HCT116 (cell line): ENCODE measurements at places on chromosomes 1 and 21.

DNA sequence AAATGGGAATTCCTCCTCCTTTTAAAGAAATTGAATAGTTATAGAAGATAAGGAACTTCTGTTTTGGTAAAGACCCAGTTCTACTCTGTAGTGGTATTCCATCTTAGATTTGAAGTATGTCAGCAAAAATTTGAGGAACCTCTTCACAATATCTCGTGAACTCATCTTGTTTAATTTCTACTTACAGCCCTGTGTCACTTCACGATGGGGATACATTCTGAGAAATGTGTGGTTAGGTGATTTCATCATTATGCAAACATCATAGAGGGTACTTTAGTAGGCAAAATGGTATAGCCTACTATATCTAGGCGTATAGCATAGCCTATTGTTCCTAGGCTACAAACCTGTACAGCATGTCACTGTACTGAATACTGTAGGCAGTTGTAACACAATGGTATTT lies 36.0 kb downstream of the ALG6 start:
- no peak for DNase-seq

DNA sequence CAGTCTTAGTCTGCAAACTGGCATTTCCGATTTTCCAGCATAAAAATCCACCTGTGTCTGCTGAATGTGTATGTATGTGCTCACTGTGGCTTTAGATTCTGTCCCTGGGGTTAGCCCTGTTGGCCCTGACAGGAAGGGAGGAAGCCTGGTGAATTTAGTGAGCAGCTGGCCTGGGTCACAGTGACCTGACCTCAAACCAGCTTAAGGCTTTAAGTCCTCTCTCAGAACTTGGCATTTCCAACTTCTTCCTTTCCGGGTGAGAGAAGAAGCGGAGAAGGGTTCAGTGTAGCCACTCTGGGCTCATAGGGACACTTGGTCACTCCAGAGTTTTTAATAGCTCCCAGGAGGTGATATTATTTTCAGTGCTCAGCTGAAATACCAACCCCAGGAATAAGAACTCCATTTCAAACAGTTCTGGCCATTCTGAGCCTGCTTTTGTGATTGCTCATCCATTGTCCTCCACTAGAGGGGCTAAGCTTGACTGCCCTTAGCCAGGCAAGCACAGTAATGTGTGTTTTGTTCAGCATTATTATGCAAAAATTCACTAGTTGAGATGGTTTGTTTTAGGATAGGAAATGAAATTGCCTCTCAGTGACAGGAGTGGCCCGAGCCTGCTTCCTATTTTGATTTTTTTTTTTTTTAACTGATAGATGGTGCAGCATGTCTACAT lies 2.5 kb upstream of the OLFML3 start:
- peak; percentile 3 for DNase-seq

- peak; percentile 19 for DNase-seq
These were observed 14.1 kb upstream of the TNR start for GRCh38 chr1:175757381-175758015.

DNA sequence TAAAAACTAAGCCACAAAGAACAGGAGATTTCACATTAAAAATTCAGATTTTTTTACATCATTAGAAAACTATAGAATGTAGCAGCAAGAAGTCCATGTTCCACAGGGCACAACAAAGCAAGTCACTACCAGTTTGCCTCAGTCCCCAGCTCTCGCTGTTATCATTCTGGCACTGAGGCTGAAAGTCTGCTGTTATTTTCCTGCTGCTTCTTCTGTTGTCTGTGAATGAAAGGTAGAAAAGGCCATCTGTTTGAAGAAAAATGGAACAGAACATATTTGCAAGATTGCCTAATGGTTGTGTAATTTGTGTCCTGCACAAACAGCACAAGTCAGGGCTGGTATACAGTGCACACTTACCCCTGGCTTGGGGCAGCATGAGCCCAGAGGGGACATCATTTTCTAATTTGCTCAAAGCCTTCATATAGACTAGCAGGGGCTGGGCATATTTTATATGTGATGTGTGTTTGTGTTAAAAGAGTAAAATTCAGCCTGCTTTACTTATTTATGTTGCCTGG lies 105.6 kb upstream of the COG2 start:
- DNase-seq: no peak

- no peak for DNase-seq
These were observed 908 bp downstream of the DDI2 start for GRCh38 chr1:15618077-15618654.

- no peak for DNase-seq
These were observed 128.3 kb upstream of the C1orf21 start for GRCh38 chr1:184258525-184258924.

DNA sequence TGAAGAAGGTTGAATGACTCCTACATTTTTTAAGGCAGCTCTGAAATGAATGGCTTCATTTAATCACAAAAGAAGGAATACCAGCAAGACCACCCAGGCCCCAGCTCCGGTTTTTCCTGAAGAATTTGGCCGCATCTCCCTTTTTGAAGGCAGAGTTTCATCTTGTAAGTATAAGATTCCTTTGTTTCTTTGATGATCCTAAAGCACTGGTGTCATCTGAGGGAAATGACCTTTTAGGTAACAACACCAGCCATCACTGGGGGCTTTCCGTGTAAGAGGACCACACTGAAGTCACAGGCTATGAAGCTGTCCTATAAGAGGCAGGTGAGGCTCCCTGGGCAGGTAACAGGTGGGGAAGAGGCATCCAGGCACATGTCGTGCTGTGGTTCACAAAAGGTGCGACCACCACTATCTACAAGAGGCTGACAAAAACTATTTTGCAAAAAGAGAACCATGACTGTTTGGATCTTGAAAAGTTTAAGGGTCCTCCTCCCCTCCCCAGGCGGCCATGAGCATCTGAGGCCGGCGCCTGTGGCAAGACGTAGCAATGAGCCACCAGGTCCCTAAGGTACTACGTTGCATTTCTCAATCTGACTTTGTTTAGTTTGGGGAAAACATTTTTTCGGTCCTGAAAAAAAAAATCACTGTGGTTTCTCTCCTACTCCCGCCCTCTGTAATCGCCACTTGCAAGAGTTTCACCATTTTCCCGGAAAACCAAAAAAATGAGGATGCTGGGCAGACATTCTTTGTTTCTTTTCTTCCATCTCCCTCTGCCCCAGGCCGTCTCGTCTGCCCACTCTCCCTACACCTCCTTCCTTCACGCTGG lies 46.3 kb upstream of the IRF2BP2 start:
- no peak for DNase-seq

DNA sequence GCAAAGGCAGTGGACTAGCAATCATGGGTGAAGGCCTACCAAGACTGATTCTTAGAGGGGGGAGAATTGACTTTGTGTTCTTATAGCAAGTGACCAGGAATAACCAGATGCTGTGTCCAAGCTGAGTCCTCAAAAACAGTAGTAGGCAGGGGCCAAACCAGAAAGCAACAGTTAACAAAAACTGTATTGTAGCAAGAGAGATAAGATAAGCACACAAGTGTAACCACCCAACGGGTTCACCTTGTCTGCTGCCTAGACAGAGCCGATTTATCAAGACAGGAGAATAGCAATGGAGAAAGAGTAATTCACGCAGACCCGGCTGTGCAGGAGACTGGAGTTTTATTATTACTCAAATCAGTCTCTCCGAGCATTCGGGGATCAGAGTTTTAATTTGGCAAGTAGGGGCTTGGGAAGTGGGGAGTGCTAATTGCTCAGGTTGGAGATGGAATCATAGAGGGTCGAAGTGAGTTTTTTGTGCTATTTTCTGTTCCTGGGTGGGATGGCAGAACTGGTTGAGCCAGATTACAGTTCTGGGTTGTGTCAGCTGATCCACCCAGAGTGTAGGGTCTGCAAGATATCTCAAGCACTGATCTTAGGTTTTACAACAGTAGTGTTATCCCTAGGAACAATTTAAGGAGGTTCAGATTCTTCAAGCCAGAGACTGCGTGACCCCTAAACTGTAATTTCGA lies 8.3 kb upstream of the CSRP1 start:
- DNase-seq: no peak

GRCh38 chr1:165647970-165648369 lies 16.9 kb downstream of the MGST3 start:
- DNase-seq: no peak

DNA sequence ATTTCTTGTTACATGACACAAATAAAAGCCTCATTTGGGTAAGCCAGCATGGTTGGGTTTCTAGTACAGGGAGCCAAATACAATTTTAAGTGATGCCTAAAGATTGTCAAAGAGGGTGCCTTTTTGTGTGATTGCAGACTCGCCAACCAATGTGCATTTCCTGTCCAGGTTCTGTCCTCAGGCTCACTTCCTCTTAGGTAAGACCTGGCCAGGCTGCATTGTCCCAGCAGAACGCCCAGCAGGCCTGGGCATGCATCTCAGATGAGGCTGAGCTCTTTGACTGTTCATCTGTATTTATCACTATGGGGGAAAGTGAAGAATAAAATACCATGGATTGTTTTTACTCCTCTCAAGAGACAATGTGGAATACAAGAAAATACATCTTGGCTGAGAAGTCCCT lies 49.7 kb downstream of the KCNC4 start:
- no peak for DNase-seq

DNA sequence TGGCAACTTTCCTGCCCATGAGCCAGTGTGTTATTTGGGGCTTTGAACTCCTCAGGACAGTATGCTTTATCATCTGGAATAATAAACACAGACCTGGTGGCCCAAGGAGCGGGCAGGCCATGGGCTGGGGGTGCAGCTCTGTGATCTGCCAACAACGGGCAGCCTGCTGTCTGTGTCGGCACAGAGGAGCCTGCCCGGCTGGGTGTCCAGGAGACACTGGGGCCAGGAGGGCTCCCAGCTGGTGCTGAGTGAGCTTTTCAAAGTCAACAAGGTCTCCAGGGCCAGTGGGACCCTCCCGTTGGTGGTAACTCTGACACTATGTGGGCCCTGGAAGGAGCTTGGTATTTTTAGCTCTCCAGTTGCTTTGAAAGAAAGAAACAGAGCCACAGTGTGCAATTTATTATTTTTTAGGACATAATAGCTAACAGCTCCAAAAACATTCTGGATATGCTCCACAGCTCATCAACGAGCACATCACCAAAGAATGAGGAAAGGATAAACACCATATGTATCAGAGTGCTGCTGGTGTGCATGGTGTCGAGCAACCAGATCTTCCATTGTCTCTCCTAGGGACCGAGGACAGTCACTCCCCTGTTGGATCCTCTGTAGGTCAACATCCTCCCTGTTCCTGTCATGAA lies 488.7 kb upstream of the USP24 start:
- no peak for DNase-seq

DNA sequence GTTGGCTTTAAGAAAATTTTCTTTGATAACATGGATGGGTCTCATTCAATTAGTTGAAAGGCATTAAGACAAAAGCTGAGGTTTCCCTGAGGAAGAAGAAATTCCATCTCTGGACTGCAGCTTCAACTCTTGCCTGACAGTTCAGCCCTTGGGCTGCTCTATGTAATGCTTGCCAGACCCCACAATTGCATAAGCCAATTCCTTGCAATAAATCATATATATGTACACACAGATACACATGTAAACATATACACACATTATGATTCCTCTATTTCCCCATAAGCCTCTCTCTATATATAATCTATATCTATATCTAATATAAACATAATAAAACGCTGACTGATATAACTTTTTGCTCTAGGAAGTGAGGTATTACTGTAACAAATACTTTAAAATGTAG lies 301.5 kb upstream of the PRMT6 start:
- no peak for DNase-seq

DNA sequence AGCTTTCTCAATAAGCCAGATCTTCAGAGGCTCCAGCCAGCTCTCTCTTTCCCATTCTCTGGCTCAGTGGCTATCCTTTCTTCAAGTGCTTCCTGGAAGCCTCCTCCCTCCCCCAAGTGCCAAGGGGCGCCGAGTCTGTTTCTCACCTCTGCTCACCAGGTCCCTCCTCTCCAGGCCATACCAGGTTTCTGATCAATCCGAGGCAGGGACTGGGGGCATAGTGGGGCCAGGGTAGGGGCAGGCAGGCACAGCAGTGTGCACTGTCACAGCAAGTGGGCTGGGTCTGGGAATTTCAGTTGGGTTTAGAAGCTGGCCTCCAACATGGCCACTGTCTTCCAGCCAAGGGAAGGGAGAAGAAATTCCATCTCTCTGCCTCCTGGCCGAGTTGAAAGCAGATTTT lies 56.5 kb downstream of the NAV1 start:
- DNase-seq: no peak

DNA sequence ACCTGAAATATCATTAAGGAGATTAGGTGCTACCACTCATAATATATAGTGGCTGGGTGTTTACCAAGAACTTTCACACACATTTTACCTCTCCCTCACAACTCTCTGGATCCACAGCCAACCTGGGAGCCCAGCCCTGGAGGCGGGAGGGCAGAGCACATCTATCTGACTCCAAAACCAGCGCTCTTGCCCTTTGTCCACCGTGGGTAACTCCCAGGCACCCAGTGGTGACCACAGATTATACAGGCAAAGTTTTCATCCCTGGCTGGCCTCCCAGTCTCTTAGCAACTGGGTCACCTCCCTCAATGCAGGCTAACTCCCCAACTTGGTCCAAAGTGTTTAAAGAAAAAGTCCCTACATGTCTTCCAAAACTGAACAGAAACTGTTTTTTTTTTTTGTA lies 2.4 kb downstream of the PAQR7 start:
- DNase-seq: no peak

DNA sequence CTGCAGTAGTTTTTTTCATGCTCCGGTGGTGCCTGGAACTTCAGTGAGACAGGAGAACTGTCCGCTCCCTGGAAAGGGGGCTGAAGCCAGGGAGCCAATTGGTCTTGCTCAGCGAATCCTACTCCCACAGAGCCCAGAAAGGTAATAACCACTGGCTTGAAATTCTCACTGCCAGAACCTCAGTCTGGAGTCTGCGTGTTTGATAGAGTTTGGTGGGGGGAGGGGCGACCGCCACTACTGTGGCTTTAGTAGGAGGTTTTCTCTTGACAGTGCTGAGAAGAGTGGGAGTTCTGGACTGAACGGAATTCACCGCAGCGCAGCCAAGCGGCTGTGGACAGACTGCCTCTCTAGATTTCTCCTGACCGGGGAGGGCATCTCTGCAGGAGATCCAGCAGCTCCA lies 8.0 kb upstream of the OR2M3 start:
- no peak for DNase-seq

- DNase-seq: no peak
These were observed 259.1 kb downstream of the TGFB2 start for GRCh38 chr1:218604217-218604616.

DNA sequence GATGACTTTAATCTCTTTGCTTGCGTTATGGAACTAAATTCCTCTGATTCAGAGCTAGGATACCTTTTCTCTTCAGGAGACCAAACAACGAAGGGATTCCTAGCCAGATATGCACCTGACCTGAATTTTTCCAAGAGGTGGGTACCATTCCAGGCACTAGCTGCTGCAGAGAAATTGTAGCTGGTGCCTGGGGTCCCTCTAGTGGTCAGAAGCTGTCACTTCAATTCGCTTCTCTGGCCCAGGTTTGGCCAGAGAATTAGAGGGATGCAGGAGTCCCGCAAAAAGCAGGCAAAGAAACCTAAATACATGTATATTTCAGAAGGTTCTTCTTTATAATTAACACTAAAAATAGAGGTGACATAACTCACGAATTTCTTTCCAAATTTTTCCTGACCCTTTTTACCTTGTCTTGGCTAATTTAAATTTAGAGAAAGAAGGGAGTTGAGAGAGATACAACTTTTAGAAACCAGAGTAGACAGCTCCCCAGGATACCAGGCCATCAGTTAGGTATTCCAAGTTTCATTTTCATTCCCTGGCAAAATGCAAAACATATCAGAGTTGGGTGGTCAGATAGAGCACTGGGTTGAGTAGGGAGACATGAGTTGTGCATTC lies 9.6 kb downstream of the ACKR1 start:
- DNase-seq: peak; percentile 10
